ENCODE measurements at places on chromosomes 7 and 10.

DNA sequence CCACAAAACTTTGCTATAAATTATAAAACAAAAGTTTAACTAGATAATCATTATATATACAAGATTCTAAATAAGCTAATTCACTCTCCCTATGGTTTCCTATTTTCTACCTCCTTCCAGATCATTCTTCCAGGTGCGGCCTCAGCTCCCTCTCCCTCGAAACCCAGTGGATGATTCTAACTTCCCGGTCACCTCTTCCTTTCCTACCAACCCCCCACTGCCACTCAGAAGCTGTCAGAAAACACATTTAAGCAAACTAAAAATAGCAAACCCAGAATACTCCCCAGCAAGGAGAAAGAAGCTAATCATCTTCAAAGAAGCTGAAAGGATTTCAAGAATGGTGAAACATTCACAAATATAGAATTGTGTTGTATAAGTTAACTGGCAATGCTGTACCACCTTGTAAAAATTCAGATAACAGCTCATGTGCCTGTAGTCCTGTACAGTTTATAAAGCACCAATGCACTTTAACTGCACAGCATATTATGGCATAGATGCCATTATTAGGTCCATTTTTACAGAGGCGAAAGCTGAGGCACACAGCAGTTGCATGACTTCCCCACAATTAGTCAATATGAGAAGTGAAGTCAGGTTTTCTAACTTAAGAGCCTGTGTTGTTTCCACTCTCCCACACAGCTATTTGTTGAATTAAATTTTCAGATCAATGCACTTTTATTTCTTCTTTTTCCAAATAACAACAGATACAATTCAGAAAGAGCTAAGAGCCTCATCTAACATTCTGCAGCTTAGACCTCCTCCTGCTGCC, 13.7 kb upstream of the DNTT start:
- DNase-seq, result no peak

DNA sequence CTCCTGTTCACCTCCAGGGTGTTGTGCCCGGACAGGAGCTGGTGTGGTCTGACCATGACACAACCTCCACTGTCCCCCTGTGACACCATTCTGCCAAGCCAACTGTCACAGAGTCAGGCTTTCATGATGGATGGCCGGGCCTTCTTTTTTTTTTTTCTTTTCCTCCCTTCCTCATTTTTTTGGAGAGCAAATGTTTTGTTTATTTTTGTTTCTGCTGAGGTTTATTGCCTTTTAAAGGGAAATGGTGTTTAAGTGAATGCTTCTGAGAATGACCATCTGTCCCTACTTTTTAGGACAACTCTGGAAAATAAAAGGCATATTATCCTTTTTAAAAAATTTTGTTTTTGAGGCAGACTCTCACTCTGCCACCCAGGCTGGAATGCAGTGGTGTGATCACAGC, 115.1 kb upstream of the NPS start:
- DNase-seq, result no peak

- DNase-seq, result no peak
These were observed 34.1 kb downstream of the LRRC20 start for GRCh38 chr10:70348228-70348850.

- no peak for DNase-seq
These were observed 102.7 kb downstream of the EVX1 start for GRCh38 chr7:27345164-27345887.

- no peak for DNase-seq
These were observed 31.3 kb downstream of the PFKP start for GRCh38 chr10:3098689-3099088.

DNA sequence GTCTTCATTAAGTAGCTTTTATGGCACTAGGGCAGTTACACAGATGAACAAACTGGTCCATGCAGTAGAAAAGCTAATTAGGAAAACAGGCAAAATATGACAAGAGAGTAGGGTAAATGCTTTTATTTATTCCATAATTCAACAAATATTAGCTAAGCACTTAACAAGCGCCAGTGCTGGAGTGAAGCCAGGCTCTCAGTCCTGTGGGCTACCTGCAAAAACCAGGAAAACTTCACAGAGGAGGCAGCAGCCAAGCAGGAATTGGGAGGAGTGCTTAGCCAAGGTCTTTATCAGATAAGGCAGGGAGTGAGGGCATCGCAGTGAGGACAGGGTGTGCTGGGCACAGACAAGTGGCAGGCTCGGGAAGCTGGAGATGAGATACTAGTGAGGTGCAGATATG, 4.9 kb upstream of the KAT6B start:
- DNase-seq, result no peak

GRCh38 chr7:125651823-125652528, 722.4 kb upstream of the POT1 start:
- DNase-seq, result no peak
